Stimulated activated CD4-positive, alpha-beta T cell treated with anti-CD3 and anti-CD28 coated beads, TNF-alpha, amount 100 ng/mL, for 1 hour (primary cell): ENCODE measurements at places on chromosomes 3 and 15.
A peak's percentile ranks its signal among the peaks of the same experiment; 100 is the strongest.

GRCh38 chr15:87623832-87624231, 632.7 kb downstream of the NTRK3 start:
- DNase-seq = no peak

GRCh38 chr15:27843146-27843545, 256.0 kb downstream of the OCA2 start:
- DNase-seq = no peak

- no peak for DNase-seq
Observed at GRCh38 chr3:120040813-120041377, 53.4 kb downstream of the GSK3B start.

DNA sequence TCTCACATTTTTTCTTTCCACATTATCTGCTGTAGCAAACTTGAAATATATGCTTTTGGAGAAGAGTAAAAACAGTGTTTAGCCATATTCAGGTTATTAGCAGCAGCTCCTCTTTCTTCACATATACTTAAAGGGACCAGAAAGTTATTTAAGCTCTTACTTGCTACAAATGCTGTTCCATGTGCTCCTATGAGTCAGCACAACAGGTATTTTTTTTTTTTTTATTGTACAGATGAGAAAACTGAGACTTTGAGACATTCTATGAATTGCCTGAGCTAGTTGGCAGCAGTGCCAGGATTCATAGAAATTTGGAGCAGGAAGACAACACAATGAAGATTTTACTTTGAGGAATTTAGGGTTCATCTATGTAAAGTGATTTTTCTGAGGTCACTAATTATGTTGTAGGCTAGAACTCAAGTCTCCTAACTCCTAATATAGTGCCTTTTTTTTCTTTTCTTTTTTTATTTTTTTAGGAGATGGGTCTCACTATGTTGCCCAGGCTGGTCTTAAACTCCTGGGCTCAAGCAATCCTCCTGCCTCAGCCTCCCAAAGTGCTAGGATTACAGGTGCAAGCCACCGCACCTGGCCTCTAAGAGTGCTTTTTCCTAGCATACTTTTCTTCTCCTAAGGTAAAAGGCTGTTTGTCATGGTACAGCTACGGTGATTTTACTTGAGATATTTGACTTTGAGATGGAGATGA, 23.6 kb downstream of the SETD5 start:
- no peak for DNase-seq

DNA sequence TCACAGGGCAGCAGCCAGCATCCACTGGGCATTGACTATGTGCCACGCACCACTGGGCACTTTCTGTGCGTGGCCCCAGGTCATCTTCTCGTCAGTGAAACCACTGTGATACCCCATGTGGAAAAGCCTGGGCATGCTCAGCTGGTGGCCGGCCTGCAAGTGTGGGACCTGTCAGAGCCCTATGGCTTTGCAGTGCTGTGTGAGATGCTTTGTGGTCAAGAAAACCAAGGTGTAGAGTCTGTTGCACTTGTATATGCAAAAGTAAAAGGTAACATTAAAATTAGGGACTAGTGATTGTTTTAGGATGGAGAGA, 69.5 kb downstream of the PGPEP1L start:
- no peak for DNase-seq

DNA sequence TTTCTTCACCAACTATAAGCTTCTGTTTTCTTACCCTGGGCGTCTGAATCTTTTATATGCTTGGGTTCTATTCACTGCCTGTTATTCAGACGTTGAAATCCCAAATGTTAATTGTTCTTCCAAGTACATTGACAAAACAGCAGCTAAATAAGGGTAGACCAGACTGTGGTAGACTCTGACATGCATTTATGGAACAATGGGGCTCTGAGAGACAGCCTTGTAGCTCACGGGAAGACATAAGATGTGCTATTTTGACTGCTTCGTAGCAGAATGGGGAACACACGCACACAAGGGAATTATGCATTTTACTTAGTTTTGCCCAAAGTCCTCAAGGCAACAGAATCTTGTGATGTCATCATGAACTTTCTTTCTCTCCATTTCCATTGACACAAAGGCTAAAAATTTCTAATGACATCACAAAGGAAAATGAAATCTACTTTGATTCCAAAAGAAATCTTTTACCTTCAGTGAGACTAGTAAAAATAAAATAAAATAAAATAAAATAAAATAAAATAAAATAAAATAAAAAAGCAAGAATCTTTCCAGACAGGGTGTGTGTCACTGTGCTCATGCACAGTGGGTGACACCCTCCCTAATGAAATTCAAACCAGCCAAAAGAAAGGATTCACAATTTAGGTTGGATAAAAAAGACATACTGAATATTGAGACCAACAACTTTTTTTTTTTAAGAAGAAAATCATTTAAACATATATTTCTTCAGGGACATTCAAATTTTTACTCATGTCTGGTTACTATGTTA, 346.6 kb downstream of the ZBTB20 start:
- DNase-seq = no peak

GRCh38 chr3:44068753-44069152, 172.9 kb upstream of the TOPAZ1 start:
- no peak for DNase-seq

GRCh38 chr3:47856669-47857068, 53.7 kb downstream of the DHX30 start:
- DNase-seq = no peak

- DNase-seq = no peak
Observed at GRCh38 chr3:33942483-33943150, 144.2 kb downstream of the PDCD6IP start.

DNA sequence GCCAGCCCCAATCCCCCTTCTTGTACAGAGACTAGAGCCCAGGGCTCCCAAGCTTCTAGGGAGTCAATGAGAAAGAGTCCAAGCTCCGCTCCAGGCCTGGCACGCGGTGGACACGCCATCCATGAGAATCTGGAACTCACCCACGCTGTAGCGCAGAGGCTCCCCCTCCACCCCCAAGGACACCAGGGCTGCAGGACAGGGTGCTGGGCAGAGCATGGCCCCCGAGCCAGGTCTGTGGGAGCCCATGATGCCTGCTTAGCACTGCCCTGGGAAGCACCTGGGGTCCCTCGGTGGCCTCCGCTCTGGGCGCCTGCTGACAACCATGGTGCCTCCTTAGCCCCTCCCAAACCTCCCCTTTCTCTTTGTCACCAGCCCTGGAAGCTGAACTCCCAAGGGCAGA, 28.5 kb downstream of the ACSBG1 start:
- no peak for DNase-seq

GRCh38 chr3:130894130-130894985, 474 bp downstream of the ATP2C1 start:
- peak; percentile 5 for DNase-seq

DNA sequence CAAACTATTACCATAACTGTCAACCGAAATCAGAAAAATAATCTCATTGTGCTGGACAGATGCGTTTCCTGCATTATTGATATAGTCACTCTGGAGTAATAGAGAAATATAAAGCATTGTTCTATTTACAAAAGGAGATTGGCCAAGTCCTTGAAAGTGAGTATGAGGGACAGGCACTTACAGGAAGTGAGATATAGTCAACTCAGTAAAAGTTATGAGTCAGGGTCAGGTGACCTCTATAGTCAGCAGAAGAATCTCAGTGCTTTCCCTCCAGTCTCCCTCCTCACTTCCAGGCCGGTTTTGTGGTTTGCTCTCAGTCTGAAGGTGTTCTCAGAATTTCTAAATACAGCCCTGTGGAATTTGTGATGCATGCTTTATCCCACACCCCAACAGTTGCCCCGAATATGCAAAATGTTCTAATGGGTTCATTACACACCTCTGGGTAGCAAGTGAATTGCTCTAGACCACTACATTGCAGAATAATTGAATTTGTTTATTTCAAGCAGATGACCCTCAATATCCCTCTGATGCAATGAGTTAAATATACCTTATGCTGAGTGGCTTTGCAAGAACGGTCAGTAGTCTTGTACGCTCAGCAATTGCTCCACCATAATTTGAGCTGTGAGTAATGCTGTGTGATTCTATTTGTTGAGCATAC, 787.7 kb downstream of the MCTP2 start:
- no peak for DNase-seq

DNA sequence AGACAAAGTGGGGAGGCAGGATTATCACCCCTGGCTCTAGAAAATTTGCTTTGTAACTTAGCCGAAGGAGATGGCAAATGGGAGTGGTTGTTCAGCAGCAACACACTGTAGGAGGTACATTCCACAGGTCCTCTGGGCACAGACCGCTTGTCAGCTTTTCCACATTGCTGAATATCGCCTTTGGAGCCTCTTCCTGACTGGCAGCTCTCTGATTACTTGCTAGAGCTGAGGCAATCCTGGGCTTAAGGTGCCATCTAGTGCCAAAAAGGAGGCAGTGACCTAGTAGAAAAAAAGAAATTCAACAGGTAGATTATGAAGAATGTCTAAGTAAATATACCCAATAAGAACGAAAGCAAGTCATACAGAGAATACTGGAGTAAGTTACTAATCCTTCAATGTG, 13.1 kb upstream of the SCN5A start:
- DNase-seq = no peak

DNA sequence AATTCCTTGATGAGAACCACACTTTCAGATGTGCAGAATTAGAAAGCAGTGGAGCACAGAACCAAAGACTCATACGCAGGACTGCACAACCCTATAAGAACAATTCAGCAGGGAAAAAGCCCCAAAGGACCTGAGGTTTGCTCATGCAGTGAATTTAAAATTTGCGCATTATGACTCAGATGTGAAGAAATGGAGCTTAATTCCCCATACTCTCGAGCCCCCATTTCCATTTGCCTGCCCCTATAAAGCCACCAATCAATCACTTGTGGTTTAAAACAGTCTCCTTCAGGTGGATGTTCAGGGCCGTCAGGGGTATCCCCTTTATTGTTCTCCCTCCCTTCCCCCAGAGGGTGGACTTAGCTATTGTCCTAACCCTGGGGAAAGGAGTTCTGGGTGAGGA, 221.2 kb downstream of the IGSF11 start:
- no peak for DNase-seq

DNA sequence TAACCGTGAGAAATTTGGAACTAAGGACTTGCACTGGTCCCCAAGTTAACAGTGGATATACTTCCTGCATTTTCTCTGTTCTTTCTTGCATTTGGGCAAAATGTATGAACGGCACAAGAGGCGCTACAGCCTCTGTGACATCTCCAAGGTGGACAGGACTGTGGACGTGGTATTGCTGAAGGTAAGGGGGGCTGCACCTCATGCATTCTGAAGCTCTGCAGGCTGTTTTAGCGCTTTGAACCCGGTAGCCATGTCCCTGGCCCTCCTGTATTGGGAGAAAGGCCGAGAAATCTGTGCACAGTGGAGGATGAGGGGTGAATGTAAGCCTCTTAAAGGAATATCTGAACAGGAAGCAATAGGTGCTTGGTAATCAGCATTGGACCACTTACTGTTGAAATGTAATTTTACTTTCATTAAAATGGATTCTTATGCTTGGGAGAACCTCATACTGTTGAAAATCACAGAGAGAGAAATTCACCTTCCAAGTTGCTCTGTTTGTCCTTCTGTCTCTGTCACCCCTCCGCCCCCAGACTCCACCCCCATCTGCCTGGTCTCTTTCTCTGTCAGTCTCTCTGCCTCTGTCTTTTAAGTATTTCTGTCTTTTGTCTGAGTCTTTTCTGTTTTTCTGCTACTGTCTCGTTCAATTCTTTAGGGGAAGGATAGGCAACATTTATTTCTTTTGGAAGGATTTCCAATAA, 174.6 kb downstream of the KLHL25 start:
- DNase-seq = no peak

GRCh38 chr3:72601983-72602750, 246.1 kb downstream of the SHQ1 start:
- no peak for DNase-seq

DNA sequence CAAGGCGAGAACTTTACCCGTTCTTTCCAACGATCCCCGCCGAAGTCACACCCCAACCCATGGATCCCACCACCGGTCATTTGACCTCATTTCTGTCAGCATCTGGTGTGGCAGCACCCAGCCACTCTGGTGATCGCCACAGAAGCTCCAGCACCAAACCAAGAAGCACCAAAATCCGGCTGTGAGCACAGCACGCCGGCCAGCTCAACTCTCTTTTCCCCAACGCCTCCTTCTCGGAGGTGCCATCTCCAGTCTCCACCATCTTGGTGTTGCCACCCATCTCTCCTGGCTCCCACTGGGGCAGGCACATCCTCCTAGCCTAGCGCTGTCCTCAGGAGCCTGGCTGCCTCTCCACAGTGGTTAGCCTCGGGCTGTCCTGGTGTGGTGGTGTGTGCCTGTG, 6.5 kb downstream of the MUC4 start:
- DNase-seq = no peak

DNA sequence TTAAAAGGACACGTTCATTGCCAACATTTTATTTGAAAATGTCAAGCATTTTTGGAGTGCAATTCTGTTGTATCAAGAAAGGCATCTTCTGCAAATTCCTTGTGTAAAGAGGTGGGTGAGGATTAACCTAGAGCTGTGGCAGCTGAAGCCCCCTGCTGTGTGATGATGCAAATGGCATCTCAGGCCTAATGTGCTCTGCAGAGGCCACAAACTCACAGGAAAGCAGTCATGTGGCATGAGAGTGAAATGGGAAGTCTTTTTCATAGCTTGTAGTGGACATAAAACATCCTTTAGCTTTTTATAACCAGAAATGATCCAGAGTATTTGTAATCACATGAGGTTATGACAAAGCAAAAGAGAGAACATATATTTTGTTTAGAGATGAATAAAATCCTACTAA, 6.4 kb downstream of the CADM2 start:
- DNase-seq = no peak

GRCh38 chr3:172709774-172710663, 848 bp downstream of the NCEH1 start:
- DNase-seq = no peak

GRCh38 chr3:140091143-140091542, 156.2 kb downstream of the CLSTN2 start:
- DNase-seq = no peak

GRCh38 chr3:126781889-126782491, 78.0 kb downstream of the CHCHD6 start:
- DNase-seq = no peak
